Ovary (tissue), 10 donors: ENCODE measurements at places on chromosomes 3 and 15. TPM values are rescaled to one million over a fixed set of nuclear protein-coding genes. Genes with fewer than 3 reads are reported as not detected.

- DNase-seq = no peak
Measured at GRCh38 chr3:141737093-141737492, 1.0 kb upstream of the RNF7 start.

- no peak for DNase-seq
Measured at GRCh38 chr15:69518806-69519205, 66.2 kb downstream of the RPLP1 start.

DNA sequence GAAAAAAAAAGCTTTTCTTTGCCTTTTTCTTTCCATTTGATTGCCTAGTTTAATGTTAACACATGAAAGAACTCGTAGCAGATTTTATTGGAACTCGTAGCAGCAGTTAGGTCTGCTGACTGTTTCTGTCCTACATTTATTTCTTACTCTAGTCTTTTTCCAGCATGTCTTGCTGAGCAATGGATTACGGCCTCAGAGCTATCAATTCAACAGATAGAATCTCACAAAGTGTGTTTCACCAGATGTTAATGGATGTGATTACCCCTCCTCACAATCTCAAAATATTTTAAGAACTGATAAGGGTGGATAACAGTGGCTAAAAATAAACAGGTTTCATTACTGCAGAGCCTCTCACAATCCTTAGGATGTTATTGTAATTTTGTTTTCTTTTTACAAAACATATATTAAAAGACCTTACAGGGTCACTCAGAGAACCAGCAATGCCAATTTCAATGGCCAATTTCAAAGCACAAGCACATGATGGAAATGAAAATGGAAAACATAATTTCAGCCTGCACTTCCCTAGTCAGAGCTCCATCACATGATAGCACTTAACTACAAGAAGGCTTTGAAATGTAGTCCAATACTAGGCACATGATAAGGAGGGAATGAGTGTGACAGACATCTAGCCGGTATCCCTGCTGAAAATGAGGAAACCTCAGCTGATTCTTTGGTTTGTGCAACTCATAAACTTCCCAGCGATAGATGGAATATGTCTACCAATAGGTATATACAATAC is 838.1 kb upstream of the SEMA6D start:
- no peak for DNase-seq

DNA sequence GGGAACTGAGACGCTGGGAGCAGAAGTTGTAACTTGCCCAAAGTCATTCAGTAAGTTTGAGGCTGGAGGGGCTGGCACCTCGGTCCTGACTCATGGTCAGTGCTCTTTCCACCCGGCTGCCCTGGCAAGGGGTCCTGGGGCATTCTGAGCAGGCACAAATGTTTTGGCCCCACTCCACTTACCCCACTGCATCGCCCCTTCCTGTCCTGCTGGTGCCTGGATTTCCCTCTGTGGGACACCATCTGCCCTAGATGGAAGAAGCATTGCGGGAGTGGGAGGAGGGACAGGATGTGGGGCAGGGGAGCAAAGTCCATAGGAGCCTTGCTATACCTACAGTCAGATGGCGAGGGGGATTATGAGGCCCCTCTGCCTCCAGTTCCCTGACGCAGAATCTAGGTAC is 4.5 kb downstream of the CORO2B start:
- no peak for DNase-seq

DNA sequence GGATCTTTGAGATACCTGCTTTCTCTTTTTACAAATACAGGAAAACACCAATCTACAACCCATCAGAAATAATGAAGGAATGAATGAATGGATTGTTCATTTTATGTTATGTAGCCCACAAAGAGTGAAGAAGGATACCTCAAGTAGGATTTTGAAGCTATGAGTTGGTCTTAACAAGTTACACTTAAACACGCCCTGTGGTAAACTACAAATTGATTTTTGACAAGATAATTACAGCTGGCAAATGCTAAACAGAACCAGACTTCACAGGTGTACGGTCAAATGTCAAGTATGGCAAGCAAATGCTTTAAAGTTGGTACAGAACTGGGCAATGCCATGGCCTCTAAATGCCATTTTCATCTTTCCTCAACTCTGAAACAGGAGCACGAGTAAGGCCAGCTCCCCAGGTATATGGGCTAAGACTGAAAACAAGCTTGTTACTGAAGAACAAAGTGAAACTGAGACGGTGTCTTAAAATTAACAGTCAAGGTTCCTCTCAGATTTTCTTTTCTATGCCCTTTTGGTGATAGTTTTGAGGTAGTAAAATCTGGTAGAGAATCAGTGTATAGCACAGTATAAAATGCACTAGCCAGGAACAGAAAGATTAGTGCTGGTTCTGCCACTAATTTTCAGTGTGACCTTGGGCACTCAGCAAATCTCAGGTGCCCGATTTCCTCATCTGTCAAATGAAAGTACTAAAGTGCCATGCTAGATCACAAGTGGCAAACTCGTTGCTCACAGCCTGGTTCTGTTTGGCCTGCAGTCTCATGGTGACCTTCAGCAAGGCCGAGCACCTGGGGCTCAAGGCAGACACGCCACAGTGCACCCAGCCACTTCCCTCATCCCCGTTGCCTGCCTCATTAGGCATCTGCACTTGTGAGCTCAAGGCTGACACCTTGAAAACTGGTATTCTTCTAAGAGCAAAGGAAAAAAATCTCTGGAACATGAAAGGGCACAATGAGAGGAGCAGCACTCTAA is 9.5 kb downstream of the RUVBL1 start:
- no peak for DNase-seq

DNA sequence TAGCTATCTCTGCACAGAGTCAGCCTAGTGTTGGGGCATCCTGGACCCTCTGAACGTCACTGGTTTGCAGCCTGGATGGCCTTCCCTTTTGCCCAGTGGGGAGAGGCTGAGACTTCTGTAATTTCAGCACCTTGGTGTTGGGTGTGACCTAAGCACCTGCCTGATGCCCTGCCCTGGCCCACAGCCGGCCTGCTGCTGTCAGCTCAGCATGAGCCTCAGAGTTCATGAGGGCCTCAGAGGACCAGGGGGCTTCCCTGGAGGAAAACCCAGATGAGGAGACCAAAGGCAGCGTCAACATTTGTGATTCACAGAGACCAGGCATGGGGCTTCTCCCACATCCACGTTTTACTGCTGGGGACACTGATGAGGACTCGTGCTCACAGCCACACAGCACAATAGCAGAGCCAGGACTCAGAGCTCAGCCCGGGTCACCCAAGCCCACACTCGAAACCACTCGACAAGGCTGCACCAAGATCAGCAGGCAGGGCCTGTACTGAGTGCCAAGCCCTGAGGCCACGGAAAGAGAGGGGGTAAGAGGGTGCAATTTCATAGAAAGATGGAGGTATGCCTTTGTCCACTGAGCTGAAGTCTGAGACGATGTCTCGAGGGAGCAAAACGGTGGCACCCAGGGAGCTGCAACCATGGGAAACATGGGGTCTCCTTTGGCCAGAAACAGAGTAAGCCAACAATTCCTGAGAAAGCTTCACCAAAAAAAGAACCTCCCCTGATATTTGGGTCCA is 9.9 kb upstream of the GP9 start:
- DNase-seq = no peak

- no peak for DNase-seq
Measured at GRCh38 chr15:39232512-39232911, 348.4 kb upstream of the THBS1 start.

DNA sequence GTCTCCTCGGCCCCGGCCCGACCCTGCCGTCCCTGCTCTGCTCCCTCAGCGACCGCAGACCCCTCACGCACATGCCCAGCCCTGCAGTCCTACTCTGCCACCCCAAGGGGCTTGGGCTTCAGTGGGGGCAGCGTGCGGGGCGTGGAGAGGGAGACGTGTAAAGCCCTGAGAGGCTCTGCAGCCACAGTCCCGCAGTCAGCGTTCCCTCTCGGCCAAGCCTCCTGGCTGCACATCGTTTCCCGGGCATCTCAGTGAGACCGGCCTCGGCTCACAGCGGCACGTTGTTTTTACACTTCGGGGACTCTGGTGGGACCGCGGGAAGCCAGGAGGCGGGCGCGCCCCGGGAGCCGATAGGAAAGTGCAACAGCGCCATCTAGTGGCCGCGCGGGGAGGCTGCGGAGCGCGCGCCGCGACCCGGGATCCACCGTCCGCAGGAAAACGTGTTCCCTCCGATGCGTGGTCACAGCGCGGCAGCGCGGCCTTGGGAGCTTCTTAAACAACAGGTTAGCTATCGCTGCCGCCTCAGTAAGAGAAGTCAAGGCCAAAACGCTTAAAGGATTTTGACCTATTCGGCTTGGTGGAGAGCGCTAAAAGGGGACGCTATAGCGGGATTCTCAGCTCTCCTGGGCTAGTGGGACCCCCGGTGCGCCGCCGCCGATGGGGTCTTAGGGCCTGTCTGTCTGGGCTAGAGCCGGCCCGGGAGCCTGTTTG is 226.8 kb upstream of the IGF1R start:
- peak; percentile 61 for DNase-seq

DNA sequence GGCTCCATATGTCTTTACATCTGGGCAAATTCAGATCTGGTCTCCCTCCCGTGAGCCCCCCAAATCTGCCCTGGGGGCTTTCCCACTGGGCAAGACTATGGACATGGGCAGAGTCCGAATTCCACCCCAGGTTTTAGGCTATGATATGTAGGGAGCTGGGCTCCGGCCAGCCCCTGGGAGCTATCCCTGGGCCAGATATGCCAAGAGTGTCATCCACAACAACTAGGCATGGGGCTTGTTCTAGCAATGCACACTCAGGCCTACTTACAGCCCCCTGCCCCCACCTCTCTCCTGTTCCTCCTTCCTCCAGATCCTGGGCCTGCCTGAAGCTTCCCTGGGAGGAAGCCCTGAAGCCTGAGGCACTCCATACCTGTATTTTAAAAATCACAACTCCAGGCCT is 622 bp downstream of the XIRP1 start:
- DNase-seq = no peak

GRCh38 chr3:50557106-50557505 is 10.4 kb downstream of the C3orf18 start:
- no peak for DNase-seq

GRCh38 chr15:74050556-74051234 is 31.7 kb downstream of the GOLGA6A start:
- DNase-seq = no peak

GRCh38 chr15:69576035-69576526 is 123.5 kb downstream of the RPLP1 start:
- no peak for DNase-seq

GRCh38 chr3:105504440-105504951 is 137.8 kb downstream of the ALCAM start:
- DNase-seq = no peak

GRCh38 chr3:190721330-190721729 is 141.2 kb downstream of the GMNC start:
- DNase-seq = no peak

- no peak for DNase-seq
Measured at GRCh38 chr3:70770650-70771049, 458.2 kb upstream of the MDFIC2 start.

GRCh38 chr3:141237701-141238521 is 6.3 kb downstream of the PXYLP1 start:
- DNase-seq = no peak

DNA sequence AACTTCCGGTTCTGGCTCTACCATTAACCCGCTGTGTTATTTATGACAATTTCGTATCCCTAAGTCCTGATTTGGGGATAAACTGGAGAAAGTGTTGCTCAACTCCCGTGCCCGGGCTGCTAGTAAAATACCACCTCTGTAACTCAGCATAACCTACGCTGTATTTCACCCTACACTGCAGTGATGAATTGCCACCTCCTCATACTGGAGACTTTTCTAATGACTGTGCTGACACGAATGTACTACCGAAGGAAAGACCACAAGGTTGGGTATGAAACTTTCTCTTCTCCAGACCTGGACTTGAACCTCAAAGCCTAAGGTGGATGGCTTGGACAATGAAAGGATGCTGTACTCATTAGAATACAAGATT is 16.5 kb downstream of the SLC51A start:
- no peak for DNase-seq

ASB14 gene
- polyA plus RNA-seq = not detected

MUSTN1 gene
- polyA plus RNA-seq = 30.0 TPM

GUCA1C gene
- polyA plus RNA-seq = 0.38 TPM

TMEM207 gene
- polyA plus RNA-seq = not detected

MORC1 gene
- polyA plus RNA-seq = not detected
